ENCODE measurements at places on chromosomes 5 and 9.
A peak's percentile ranks its signal among the peaks of the same experiment; 100 is the strongest.

- no peak for DNase-seq
These were observed 5.2 kb upstream of the RNF14 start for GRCh38 chr5:141963701-141964100.

DNA sequence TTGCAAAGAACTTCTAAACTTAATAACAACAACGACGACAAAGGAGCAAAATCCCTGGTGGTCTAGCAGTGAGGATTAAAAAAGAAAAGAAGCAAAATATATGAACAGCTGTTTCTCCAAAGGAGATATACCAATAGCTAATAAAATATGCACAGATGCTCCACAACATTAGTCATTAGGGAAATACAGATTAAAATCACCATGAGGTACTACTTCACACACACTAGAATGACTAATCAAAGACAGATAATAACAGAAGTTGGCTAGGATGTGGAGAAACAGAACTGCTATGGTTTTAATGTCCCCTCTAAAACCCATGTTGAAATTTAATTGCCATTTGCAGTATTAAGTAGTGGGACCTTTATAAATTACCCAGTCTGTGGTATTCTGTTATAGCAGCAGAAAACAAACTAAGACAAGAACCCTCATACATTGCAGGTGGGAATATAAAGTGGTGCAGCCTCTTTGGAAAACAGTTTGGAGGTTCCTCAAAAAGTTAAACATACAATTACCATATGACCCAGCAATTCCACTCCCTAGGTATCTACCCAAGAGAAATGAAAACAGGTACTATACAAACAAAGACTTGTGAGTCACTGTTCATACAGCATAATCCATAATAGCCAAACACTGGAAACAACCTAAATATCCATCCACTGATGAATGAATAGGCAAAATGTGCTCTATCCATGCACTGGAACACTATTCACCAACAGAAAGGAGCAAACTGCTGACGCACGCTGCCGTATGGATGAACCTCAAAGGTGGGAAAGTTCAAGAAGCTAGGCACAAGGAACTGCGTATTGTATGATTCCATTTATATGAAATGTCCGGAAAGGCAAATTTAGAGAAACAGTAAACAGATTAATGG is 11.4 kb upstream of the DUSP1 start:
- peak; percentile 56 for DNase-seq

DNA sequence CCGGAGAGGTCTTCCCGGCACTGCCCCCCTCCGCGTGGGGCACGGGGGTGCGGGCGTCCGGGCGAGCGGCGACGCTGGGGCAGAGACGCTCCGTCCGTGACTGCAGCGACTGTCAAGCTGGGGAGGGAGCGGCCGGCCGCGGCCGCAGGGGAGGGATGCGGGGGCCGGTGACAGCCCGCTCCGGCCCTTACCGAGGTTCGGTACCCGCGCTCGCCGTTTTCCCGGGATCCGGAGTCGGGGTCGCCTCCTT is 400 bp downstream of the KDM4C start:
- DNase-seq: no peak

DNA sequence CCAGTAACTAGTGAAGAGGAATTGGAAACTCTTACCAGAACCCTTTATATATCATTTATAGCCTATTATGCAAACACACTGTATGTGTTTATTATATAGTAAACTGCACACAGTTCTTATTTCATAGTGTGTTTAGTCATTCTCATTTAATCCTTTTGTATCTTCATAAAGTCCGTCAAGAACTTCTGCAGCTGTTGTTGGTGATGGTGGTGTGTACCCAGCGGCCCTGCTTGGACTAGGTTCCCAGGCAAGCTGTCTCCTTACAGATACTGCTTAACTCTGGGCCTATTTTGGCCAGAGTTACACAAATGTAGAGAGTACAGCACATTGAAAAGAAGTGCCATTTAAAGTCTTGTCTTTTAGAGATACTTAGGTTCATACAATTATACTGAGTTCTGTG is 231.9 kb downstream of the NDUFS4 start:
- DNase-seq: no peak

GRCh38 chr5:167406513-167406912 is 884.9 kb upstream of the WWC1 start:
- no peak for DNase-seq

- DNase-seq: peak; percentile 52
These were observed 1042.3 kb downstream of the CDH12 start for GRCh38 chr5:21810737-21811316.

- DNase-seq: peak; percentile 62
These were observed 3.8 kb downstream of the ATP6V1G1 start for GRCh38 chr9:114591291-114591787.

GRCh38 chr5:60223342-60223741 is 329.8 kb upstream of the PDE4D start:
- DNase-seq: peak; percentile 83

DNA sequence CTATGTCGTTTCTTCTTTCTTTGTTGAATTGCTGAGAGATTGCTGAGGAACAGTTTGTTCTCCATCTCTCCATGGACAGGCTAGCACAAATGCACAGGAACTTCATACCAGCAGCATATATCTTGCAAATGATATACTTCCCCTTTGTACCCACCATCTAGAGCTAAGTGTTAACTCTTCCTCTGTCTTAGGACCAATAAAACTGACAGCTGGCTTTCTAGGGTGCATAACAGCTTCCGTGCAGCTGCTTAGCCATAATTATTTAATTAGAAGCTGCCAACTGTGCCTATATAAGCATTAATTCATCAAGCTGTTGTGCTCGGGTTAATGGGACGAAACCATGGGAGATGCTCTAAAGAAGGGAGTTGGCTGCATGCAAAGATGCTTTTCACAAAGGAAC is 38.7 kb downstream of the KCTD16 start:
- DNase-seq: no peak

- DNase-seq: no peak
These were observed 75.4 kb upstream of the LRRTM2 start for GRCh38 chr5:138950421-138951031.

- no peak for DNase-seq
These were observed 12.5 kb upstream of the CHD1 start for GRCh38 chr5:98941131-98941883.

DNA sequence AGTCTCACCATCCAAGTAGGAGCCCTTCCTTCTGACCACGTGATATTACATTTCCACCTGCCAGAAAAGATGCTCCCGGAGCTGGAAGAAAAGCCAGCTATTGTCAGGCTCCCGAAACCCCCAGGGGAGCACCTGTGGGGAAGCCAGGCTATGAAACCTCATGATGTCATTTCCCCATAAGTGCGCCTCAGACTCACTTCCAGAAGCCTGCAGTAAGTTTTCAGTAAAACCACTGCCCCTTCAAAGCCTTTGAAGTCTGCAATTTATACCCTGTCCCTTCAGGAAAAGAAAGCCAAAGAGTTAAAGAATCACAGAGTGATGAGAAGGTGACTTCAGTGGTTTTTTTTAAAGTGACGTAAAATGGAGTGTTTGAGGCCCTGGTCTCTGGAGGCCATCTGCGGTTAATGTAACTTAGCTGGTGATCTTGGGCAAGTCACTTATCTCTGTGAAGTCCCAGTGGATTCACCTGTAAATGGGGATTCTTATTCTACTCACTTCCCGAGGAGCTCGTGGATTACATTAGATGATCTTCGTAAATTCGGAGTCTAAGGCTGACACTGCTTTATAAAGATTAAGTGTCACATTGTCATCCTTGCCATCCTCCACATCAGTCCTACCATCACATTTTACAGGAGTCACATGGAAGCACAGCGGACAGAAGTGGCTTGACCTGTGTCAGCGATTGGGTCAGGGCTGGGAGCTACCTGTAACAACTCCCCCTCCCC is 2.6 kb upstream of the SEMA6A start:
- DNase-seq: no peak

All from renal cortical epithelial cell (primary cell).